ENCODE measurements at places on chromosomes 12 and 14.

GRCh38 chr14:78997811-78998210 lies 827.6 kb downstream of the NRXN3 start:
- DNase-seq: no peak

GRCh38 chr14:104285508-104285840 lies 147.1 kb downstream of the KIF26A start:
- no peak for DNase-seq

DNA sequence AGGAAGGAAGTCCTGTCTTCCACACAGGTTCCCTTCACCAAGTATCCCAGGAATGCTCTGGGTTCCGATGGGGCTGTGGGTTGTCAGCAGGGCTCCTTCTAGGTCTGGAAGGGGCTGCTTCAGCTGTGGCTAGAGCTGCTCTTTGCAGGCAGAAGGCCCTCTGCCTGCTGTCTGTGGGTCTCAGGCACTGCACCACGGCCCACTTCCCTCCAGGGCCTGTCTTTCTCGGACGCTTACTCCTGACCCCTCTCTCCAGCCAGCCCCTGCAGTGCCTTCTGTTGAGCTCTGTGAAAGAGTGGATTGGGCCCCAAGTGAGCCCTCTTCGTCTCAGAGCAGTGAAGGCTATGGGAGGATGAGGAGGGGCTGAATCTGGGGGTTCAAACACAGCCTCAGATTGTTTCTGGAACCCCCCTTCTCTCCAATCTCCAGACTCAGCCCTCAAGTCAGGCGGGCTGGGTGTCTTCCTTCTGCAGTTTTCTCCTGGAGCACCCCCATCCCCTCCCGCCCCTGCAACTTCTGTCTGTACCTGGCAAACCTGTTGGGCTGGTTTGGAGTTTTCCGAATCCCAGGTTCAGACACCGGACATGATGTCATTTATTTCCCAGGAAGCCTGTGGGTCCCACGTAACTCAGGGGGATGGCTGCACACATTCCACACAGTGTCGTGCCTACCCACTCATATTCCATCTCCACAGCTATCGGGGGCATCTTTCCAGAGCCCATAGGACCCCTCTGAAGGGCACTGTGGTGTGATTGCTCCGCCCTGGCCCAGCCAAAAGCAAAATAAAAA lies 24.9 kb upstream of the SPPL3 start:
- DNase-seq: no peak

GRCh38 chr14:32342847-32343194 lies 13.7 kb downstream of the AKAP6 start:
- no peak for DNase-seq

- DNase-seq: no peak
These were observed 2.4 kb downstream of the AGAP2 start for GRCh38 chr12:57735952-57736740.

DNA sequence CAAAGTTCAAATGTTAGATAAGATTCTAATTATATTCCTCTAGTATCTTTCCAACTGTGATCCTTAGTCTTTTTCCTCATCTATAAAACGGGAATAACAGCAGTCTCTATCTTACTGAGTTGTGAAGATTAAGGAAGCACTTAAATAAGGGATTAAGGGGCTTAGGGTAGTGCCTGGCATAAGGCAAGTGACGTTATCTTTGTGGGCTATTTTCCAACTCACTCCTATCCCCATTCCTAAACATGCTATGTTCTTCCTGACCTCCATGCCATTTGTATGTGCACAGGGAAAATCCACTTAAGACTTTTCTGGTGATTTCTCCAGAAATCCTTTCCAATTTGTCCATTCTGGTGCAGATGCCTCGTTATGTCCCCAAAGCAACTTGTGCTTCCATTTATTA lies 33.3 kb downstream of the SUPT16H start:
- no peak for DNase-seq

GRCh38 chr12:9741726-9742125 lies 8.8 kb upstream of the CLECL1 start:
- no peak for DNase-seq

DNA sequence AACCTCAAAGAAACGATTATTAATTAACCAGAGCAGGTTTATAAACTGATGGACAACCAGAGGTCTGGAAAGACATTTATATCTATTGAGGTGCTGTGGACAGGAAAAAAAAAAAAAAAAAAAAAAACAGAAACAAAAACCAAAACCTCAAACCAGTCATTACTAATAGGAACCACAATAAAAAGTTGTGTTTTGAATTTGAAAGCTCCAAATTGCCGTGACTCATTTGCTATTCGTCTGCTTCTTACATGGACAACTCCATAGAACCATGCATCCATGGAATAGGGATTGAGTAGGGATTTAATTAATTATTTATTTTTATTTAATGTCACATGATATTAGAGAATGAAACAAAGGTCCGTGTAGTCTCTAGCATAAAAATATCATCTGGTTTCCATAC lies 134.1 kb upstream of the SSTR1 start:
- peak; percentile 41 for DNase-seq

DNA sequence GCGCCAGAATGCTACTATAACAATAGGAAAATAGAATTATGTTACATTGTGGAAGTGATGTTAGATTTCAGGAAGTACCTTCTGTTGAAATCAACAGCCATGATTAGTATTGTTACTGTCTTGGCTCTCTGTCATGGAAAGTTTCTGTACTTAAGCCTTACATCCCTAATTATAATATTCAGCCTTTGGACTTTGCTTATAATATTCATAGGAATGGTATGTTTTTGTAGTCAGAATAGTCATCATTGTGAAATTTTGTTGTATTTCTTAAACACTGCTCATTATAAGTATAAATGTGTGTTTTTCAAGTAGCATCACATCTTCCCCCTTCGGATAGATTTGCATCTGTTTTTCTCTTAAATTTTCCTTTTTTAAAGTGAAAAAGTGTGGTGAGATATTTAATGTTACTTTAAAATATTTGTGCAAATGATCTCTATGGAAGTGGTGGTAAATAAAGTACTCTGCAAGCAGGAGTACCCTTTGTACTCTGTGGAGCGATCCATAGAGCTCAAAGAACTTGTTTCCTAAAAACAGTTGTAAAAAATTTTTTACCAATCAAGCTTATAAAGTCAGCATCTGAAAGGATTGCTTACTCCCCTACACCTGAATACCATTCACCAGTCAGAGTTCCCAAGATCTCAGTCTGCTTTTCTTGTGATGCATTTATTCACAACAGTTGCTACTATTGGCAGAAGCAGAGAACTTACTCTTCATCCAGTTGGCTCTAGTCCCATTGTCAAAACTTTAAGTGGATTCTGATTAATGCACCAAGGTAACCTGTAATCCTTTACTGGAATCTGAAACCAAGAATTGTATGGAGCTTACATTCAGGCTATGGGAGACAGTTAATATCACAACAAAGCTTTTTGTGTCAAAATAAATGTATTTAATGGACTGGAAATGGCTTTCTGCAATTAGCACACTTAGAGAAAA lies 87.8 kb downstream of the RIC8B start:
- DNase-seq: peak; percentile 29

GRCh38 chr14:103378038-103378854 lies 7.0 kb upstream of the MARK3 start:
- DNase-seq: no peak

DNA sequence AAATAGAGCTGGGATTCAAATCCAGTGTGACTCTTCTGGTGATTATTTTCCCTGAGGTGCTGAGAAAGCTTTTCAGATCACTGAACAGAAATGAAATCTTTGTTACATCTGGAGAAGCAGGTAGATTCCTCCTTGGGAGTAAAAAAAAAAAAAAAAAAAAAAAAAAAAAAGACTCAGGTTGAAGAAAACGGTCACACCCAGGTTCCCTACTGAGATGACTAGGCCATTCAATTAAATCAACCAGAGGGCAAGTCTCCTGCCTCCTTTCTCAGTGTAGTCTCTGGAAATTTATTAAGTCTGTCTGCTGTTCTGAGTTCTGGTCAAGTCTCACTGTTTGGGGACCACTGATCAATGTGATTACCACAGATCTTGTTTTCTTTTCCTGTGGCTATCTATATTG lies 24.0 kb downstream of the ARG2 start:
- DNase-seq: no peak

- no peak for DNase-seq
These were observed 953 bp upstream of the NXPH4 start for GRCh38 chr12:57215668-57216013.

DNA sequence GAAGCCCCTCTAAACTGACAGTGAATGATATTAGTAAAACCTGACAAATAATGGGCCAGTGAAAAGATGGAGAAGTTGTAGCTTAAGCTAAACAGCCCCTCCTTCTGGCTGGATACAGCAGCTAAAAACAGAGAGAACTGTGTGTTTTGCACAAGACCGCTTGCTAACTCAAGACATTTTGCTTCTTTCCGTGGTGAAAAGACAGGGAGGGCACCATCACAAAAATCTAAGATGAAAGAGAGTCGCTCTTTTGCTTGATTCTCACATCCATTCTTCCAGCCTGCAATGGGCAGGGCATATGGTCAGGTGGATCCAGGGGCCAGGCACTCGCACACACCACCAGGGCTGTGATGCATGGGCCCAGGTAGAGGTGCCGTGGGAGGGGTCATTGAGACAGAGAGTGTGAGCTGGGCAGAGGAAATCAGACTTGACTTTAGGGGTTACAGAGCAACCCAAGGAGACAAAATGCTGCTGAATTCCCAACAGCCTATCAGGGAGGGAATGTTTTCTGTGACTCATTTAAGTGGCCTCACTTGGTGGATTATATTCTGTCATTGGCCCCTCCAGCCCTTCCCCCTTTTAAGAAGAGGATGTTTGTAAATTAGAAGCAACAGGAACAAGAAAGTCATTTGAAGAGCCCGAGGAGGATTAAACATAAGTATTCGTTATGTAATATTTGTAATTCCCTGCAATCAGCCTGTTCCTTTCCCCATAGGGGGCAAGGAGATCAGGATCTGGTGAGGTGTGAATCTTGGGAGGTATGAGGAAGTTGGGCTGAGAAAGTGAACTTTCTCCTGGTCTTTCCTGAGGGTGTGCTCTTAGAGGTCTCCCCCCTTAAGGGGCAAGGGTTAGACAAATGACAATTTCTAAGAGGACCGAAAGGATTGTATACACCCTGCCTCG lies 12.3 kb downstream of the EMP1 start:
- DNase-seq: peak; percentile 68

- DNase-seq: no peak
These were observed 113.9 kb downstream of the RBM19 start for GRCh38 chr12:113852264-113852663.

DNA sequence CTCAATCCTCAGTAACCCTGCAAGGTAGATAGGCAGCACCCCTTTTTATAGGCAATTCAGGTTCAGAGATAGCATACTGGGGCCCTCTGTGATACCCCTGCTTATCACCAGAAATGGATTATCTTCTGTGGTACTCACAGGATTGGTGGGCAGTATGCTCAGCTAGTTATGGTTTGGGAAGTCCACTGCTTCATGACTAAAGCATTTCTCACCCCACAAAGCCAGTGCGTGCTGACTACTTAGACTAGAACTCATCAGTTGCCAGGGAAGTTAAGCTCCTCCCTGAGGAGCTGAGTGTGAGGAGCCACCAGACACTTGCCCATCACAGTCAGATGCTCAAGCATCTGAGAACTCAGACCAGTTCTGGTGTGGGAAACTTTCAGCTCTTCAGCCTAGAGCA lies 76.3 kb downstream of the SCAF11 start:
- DNase-seq: no peak

DNA sequence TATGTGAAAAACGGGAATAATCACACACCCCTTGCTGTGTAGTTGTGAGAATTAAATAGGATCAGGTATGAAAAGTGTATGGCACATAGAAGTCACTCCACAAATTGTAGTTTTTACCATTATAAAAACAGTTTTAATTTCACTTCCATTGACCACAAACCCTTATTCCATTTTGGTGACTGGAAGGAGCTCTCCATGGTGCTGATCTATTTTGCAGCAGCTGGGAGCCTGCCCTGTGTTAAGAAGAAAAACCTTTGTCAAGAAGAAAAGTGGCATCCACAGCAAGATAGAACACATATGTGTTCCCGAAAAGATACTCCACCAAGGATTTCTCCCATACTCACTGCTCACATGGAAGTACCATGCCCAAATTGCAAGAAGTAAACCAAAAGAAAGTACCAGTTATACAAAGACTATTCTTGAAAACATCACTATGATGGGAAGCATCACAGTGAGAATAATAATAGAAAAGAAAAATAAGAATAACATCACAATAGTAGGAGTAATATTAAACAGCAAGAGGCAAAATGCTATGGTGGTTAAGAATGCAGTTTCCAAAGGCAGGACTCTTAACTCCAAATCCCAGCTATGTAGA lies 58.7 kb downstream of the TUNAR start:
- no peak for DNase-seq

DNA sequence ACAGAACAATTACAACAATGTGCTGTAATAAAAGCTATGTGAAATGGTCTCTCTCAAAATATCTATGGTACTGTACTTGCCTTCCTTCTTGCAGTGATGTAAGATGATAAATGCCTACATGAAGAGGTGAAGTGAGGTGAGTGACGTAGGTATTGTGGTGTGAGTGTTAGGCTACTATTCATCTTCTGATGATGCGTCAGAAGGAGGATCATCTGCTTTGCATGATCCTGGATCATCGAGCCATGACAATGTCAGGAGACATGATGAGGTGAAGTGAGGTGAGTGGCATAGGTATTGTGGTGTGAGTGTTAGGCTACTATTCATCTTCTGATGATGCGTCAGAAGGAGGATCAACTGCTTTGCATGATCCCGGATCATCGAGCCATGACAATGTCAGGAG lies 105.8 kb downstream of the KCNC2 start:
- no peak for DNase-seq

DNA sequence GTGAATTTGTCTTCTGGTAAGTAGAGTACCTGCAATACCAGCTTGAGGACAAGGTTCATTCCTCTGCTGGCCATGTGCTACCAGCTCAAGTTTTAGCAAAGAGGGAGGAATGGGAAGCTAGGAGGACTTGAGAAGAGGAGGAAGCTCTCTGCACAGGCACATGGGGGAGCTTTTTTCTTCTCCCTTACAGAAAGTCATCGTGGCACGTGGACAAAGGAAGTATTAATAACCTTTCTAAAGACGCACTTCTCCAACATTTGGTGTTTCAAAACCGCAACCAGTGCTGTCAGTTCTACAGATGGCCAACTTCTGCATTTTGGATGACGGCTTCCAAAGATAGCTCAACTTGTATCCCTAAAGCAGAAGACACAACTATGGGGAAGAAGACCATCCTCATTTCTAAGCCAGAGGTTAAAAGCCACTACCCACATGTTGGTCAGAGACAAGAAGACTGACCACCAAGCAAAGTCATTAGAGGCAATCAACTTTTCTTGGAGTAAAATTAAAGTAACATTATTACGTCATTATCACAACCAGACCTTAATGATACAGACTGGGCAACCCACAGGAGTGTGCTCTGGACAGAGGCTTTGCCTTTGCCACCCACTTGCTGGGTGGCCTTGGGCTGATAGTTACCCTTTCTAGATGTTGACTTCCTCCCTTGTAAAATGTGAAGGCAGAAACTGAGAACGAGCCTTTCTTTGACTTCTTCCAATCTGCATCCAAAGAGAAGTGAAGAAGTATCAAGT lies 12.3 kb upstream of the TMED10 start:
- DNase-seq: peak; percentile 98

- no peak for DNase-seq
These were observed 462.4 kb upstream of the RGS6 start for GRCh38 chr14:71469643-71470335.

Data from inflammatory macrophage treated with lipopolysaccharide for 4 hours (primary cell).